ENCODE measurements at places on chromosomes 7 and 10. TPM values are rescaled to one million over a fixed set of nuclear protein-coding genes. Genes with fewer than 3 reads are reported as not detected.

UNC5B gene
- 1.7 TPM for total RNA-seq

DNA sequence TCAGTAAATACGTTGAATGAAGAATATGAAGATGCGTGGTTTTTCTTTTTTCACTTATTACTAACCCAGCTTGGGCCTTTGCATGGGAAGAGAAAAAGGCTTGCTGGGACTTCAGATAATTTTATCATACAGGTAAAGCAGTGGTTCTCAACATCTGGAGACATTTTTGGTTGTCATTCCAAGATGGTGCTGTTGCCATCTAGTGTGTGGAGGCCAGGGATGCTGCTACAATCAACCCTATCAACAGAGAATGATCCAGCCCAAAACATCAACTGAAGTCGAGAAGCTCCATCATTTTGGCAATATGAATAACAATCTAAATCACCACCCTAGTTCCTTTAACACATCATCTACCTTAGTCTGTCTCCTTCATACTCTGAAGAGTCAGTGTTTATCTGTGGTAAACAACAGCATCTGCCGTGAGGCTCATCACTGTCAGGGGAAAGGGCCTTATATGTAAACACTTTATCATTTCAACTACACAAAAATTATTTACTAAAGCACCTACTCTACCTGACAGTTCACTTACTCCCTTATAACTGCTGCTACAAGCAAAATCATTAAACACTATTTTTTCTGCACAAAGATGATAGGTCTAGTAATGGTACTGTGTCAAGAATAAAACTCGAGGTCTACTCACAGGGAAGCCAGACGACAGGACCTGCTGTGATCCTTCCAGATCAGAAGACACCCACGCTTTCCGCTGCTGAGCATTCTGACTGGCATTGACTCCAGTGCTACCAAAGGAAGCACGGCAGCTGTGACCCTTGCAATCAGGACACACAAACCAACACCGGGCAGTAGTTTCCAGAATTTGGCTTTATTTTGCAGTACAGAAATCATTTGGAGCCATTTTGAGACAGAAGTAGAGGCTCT, 48.6 kb downstream of the GDI2 start:
- peaks cover 29% of the 10 kb centered on the region for H3K36me3 ChIP-seq
- H3K4me3 ChIP-seq: no peak overlapping the region
- no peaks in the 10 kb centered on the region for H3K4me1 ChIP-seq
- H3K27me3 ChIP-seq: no peaks in the 10 kb centered on the region
- no peak for DNase-seq

GRCh38 chr10:22435650-22436049, 90.4 kb downstream of the SPAG6 start:
- no peaks in the 10 kb centered on the region for H3K36me3 ChIP-seq
- no peak for DNase-seq
- H3K4me1 ChIP-seq: peaks cover 43% of the 10 kb centered on the region
- H3K27me3 ChIP-seq: no peaks in the 10 kb centered on the region
- H3K4me3 ChIP-seq: no peak overlapping the region

DNA sequence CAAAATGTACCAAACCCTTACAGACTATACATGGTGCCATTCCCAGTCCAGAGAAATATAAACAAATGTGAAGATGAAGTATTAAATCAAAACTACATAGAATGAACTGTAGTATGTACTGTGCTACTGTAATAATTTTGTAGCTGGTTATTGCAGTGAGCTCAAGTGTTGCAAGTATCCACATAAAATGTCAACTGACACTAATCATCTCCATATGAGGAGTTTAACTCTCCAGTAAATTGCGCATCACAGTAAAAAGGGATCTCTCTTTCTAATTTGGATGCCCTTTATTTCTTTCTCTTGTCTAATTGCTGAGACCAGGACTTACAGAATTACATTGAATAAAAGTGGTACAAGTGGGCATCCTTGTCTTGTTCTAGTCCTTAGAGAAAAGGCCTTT, 165.5 kb downstream of the CPED1 start:
- H3K4me1 ChIP-seq: no peaks in the 10 kb centered on the region
- H3K27me3 ChIP-seq: no peaks in the 10 kb centered on the region
- H3K4me3 ChIP-seq: no peak overlapping the region
- H3K36me3 ChIP-seq: no peaks in the 10 kb centered on the region
- no peak for DNase-seq
- H3K27ac ChIP-seq: no peak overlapping the region

- H3K27ac ChIP-seq: no peak overlapping the region
- H3K4me1 ChIP-seq: no peaks in the 10 kb centered on the region
- H3K4me3 ChIP-seq: no peak overlapping the region
- no peak for DNase-seq
- H3K36me3 ChIP-seq: no peaks in the 10 kb centered on the region
Observed at GRCh38 chr7:28081016-28081415, 99.6 kb downstream of the JAZF1 start.

DNA sequence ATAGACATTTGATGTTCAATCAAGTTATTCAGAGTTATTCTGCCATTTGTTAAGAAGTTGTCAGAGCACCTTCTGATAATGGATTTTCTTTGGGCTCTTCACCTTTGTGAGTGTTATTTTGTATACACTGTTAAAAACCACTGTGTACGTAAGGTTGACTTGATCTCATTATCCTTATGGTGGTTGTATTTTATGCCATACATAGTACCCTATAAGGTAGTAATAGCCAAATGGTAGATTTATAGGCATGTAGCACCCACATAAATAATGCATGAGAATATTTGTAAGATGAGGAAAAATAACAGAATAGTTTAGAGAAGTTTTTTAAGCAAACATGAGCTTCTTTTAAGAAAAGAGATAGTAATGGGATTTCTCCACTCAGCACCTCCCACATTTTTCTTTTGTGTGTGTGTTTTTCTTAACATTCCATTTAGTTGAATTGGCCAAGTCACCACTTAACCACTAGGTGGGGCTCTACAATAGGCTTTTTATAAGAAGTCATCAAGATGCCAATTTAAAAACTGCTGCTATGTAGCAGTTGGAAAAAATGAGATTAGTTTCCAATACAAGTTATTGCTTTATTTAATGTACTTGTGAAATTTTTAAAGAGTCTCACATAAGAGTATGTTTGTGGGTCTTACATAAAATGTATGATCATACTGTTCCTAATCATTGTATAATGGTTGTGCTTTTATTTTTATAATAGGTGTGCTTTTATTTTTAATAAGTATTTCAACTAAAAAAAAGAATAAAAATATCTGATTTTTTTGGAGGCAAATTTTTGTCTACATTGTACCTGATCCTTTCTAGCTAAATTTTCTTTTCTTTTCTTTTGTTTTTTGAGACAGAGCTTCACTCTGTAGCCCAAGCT, 41.1 kb upstream of the STMP1 start:
- H3K36me3 ChIP-seq: peaks cover 52% of the 10 kb centered on the region
- no peak overlapping the region for H3K4me3 ChIP-seq
- H3K27me3 ChIP-seq: no peaks in the 10 kb centered on the region
- H3K4me1 ChIP-seq: no peaks in the 10 kb centered on the region

DNA sequence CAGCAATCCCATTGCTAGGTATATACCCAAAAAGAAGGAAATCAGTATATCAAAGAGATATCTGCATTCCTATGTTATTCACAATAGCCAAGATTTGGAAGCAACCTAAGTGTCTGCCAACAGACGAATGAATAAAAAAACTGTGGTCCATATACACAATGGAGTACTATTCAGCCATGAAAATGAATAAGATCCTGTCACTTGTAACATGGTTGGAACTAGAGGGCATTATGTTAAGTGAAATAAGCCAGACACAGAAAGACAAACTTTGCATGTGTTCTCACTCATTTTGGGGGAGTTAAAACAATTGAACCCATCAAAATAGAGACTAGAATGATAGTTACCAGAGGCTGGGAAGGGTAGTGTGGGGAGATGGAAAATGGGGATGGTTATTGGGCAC, 323.5 kb upstream of the NFE2L3 start:
- no peak overlapping the region for H3K4me3 ChIP-seq
- H3K27me3 ChIP-seq: peaks cover 51% of the 10 kb centered on the region
- no peaks in the 10 kb centered on the region for H3K4me1 ChIP-seq
- H3K36me3 ChIP-seq: no peaks in the 10 kb centered on the region

DNA sequence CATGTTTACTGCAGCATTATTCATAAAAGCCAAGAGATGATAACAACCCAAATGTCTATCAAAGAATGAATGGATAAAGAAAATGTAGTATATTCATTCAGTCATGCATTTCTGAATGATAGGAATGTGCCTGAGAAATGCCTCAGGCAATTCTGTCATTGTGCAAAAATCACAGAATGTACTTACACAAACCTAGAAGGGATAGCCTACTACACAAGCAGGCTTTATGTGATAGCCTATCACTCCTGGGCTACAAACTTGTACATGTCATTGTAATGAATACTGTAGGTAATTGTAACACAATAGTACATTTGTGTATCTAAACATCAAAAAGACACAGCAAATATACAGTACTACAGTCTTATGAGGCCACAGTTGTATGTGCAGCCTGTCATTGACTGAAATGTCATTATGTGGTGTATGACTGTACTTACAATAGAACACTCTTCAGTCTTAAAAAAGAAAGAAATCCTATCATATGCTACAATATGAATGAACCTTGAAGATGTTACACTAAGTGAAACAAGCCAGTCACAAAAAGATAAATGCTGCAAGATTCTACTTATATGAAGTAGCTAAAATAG, 141.8 kb upstream of the GPR22 start:
- no peak overlapping the region for H3K4me3 ChIP-seq
- no peaks in the 10 kb centered on the region for H3K27me3 ChIP-seq
- H3K36me3 ChIP-seq: no peaks in the 10 kb centered on the region
- no peak overlapping the region for H3K27ac ChIP-seq

All from PC-9 (cell line).